ENCODE measurements at places on chromosomes 5 and 9. TPM values are rescaled to one million over a fixed set of nuclear protein-coding genes. Genes with fewer than 3 reads are reported as not detected.

The EIF4E1B gene
- not detected for total RNA-seq

The DAPK1 gene
- 21.1 TPM for total RNA-seq

The CDH18 gene
- total RNA-seq: 0.68 TPM

The TAF11L5 gene
- total RNA-seq: not detected

The IL4 gene
- not detected for total RNA-seq

The JMY gene
- 13.5 TPM for total RNA-seq

The LCN6 gene
- total RNA-seq: not detected

The MORN5 gene
- not detected for total RNA-seq

The IL5 gene
- not detected for total RNA-seq

The SHLD3 gene
- 3.7 TPM for total RNA-seq

The SIT1 gene
- not detected for total RNA-seq

The ASPN gene
- 11.6 TPM for total RNA-seq

The DNAI1 gene
- not detected for total RNA-seq

The WNT8A gene
- total RNA-seq: not detected
